Activated naive CD8-positive, alpha-beta T cell treated with anti-CD3 and anti-CD28 coated beads, Interleukin-2, amount 50 U/mL, for 16 hours (primary cell): ENCODE measurements at places on chromosomes 3 and 15.

GRCh38 chr3:81947359-81947758, 185.9 kb upstream of the GBE1 start:
- DNase-seq, result no peak

DNA sequence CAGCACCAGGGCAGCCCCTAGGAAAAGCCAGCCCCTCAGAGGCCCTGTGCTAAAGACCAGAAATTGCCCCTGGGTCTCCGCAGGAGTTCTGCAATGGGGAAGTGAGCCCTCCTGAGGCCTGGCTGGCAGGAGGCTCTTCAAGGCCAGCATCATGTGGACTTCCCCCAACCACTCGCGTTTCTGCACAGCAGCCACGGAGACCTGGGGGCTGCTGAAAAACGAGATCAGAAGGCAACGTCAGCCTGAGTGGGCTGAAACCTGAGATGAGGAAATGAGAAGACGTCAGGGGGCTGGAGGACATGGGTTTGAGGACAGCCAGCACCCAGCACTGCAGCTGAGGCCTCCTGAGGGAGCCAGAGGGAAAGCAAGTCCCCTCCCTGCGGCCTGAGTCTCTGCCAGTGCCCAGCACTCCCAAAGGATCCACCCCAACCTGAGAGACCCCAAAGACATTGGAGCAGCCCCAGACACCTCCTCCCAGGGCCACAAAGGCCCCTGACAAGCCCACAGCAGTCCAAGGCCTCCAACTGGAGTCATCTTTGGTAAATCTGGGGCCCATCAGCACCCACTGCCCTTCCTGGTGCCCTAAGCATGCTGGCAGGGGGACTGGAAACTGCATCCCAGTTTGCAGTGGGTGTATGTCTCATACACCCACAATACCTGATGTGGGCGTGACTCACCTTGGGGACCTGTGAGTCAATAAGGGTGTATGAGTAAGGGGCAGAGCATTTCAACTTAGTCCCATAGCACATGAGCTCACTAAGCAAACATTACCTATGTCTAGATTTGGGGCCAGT, 29.2 kb upstream of the CYP11A1 start:
- DNase-seq, result no peak

GRCh38 chr3:87236093-87236492, 9.0 kb downstream of the CHMP2B start:
- no peak for DNase-seq

DNA sequence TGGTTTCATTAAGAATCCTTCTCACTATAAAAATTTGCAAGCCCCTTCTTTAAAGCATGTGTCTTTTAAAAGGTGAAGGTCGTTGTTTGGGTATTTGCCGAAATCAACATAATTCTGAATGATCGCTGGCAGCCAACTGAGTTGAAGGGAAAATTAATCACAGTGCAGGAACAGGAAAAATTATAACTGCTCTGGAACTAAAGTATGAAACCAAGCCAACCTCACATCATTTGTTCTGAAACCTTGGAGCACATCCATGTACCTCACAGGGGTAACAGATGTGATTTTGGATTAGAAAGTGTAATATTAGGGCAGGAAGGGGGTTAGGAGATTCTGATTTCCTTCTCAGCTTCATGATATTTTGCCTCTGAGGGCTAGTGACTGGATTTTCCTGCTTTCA, 52.2 kb upstream of the PTX3 start:
- no peak for DNase-seq

DNA sequence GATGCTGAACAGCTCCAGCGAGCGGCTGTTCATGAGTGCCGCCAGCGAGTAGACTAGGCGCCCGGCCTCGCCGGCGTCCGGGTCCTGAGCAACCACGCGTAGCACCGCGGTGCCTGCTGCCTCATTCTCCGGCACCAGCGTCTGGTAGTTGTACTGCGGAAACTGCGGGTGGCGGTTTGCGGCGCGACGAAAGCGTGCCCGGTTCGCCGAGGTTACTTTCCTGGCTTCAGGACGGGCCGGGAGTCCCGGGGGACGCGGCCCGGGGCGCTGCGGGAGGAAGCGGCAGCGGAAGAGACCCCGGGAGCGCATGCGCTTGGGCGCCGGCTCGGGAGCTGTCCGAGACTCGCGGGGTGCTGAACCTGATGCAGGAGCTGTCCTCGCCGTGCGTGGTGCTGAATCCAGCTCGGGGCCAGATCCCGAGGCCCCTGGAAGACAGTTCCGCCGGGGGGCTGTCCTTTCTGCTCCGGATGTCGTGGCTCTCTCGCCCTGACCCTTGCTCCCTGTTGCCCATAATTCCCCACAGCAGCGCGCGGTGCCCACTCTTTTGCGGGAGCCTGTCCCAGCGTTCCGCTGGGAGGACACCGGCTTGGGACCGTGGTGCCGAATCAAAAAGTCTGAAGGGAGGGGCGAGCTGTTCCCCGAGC, 1.1 kb downstream of the CELSR3 start:
- peak; percentile 40 for DNase-seq

DNA sequence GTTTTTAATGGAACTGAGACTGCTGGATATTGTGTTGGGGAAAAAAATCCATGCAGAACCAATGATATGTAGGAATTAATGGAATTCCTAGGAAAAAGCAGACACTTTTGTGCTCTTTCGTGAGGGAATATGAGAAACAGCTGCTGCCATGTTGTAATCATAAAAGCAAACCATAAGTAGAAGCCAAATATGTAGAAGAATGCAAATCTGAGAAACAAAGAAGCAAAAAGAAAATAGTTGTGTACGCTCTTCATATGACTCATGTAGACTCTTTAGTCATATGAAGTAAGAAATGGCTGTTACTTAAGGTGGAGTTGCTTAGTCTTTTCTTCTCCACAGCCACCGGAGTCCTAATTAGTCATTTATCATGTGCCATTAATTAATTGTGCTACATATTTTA, 298.6 kb upstream of the ZNF717 start:
- DNase-seq, result no peak

GRCh38 chr3:78893161-78893560, 874.6 kb downstream of the ROBO1 start:
- no peak for DNase-seq

DNA sequence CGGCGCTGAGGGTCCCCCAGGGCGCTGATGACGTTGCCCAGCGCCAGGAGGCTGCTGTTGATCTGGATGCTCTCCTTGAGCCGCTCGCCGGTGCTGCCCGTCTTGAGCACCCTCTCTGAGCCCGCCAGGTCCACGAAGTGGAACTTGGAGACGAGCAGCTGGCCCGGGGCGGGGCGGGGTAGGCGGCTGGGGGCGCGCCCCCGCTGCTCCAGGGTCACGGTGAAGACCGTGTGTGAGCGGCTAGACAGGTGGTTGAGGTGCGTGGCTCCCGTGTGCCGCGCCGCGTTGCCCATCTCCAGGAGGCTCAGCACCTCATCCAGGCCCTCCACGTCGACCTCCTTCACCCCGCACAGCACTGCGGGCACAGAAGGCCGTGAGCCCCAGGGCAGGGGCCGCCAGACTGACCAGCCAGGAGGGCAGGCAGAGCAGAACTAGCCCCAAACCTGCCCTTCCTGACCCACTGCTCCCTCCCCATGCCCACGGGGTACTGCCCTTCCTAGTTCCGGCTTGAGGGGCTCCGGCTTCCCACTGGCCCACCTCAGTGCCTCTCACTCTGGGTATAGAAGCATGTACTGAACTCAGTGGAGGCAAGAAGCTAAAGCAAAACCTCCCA, 6.1 kb downstream of the KIF7 start:
- DNase-seq, result no peak

DNA sequence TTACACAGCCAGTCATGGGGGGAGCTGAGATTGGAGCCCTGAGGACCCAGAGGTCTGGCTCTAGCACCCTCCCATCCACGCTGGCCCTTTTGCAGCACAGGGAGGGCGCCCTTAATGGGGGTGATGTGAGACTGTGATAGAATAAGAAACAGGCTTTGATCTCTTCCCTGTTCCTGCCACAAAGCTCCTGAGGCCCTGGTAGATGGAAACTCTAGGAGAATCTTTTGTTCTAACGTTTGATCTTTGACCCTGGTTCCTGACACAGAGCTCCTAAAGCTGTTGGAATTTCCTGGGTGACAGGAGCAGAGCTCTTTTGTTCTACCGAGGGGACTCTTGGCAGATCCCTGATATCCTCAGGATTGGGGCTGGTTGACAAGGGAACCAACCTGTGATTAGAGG, 1.2 kb upstream of the UROC1 start:
- DNase-seq, result no peak

GRCh38 chr3:123271466-123272159, 69.9 kb downstream of the SEC22A start:
- DNase-seq, result no peak

GRCh38 chr3:42710323-42711021, 7.9 kb upstream of the HHATL start:
- no peak for DNase-seq

DNA sequence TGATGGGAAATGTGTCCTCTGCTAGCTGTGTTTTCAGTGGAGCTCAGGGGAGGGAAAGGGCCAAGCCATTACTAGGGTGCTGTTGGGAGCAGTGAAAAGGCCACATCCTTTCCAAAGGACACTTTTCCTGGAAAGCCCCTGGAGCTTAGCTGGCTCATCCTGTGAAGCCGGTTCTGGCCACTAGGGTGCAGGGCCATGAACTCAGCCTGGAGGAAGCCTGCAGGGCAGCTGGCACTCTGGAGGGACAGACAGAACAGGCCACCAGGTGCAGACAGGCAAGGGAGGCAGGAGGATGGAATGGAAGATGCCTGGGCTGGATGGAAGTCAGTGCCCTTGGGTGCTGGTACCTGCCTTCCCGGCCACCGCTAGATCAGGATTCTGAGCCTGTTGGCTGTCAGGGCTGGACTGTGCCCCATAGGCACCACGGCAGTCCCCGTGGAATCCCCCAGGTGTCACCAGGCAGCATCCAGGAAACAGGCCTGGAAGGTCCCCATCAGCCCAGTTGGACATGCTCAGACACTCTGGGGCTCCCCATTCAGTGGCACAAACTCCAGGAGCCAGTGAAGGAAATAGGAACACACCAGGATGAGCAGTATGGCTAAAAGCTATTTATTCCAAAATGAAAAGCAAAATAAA, 76.2 kb upstream of the C2CD4B start:
- no peak for DNase-seq

GRCh38 chr15:98077186-98077585, 116.7 kb downstream of the ARRDC4 start:
- DNase-seq, result no peak

DNA sequence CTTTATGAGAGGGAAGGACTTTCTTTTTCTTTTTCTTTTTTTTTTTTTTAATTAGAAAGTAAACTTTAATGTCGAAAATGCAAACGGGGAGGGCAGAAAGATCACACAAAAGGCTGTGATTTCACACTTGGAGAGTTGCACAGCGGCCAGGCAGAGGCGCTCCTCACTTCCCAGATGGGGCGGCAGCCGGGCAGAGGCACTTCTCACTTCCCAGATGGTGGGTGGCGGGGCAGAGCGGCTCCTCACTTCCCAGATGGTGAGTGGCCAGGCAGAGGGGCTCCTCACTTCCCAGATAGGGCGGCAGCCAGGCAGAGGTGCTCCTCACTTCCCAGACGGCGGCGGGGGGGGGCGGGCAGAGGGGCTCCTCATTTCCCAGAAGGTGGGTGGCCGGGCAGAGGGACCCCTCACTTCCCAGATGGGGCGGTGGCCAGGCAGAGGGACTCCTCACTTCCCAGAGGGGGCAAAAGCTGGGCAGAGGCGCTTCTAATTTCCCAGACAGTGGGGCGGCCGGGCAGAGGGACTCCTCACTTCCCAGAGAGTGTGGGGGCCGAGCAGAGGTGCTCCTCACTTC, 88.6 kb downstream of the ATP2B2 start:
- DNase-seq, result no peak
